AML-193 (cell line): ENCODE measurements at places on chromosomes 12 and 14.
A peak's percentile ranks its signal among the peaks of the same experiment; 100 is the strongest.

DNA sequence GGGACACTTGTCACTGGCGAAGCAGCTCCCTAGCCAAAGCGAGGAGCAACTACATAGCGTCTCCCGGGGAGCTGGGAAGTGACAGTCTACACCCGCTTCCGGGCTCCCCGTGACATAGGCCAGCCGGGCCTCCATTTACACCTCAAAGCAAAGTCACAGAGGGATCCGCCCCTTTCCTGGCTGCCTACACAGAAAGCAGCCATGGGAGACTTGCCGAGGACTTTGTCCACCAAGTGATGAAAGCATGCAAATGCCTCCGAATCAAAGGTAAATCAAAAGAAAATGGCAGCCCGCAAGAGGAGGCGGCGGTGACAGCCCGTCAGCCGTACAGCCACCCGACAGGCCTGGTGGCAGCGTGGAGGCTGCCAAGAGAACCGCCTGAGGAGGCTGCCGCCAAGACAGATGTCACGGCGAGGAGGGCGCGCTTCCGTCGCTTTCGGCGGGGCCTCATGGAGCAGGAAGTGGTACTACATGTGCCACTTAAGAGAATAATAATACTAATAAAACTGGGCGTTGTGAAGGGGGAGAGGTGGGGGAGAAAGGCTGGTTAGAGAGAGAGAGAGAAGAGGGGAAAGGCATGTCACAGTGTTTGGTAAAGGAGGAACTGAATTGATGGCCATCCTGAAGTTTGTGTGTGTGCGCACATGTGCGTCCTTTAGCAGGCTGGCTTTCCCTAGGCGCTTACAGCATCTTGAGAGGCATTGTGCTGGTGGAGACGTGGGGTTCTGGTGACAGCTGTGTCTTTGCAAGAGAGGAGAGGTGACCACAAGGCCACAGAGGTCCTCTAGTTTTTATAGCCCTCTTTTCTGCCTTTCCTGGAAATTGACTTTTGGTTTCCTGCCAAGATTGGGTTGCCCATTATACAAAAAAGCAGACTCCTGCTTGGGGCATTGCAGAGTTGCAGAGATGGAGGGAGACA, 661.7 kb downstream of the VRK1 start:
- no peak for DNase-seq

GRCh38 chr14:93893661-93894261, 33.4 kb upstream of the FAM181A start:
- no peak for DNase-seq

GRCh38 chr12:112413855-112414625, 4.6 kb upstream of the RPL6 start:
- DNase-seq = no peak

DNA sequence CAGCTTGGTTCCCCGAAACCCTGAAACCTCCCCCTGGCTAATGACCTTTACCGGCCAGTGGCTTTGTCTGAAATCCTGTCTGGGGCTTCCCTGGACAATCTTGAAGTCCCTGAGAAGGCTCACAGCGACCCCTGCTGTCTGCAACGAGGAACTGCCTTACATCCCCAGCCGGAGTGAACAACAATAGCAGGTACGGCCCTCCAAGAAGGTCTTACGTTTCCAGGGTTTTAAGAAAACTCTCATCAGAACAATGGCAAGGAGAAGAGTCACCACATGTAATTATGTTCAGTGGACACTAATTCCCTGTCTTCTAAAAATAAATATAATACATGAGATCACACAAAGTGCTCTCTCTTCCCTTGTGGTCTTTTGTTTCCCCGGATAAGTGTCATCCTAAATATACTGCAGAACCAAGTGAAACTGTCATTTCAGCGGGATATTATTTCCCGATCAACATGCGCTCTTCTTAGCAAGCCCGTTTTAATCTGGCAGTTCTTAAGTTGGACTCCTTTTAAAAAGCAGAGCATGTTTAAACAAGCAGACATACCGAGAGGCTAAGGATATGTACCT, 53.3 kb downstream of the RBM19 start:
- peak; percentile 26 for DNase-seq

DNA sequence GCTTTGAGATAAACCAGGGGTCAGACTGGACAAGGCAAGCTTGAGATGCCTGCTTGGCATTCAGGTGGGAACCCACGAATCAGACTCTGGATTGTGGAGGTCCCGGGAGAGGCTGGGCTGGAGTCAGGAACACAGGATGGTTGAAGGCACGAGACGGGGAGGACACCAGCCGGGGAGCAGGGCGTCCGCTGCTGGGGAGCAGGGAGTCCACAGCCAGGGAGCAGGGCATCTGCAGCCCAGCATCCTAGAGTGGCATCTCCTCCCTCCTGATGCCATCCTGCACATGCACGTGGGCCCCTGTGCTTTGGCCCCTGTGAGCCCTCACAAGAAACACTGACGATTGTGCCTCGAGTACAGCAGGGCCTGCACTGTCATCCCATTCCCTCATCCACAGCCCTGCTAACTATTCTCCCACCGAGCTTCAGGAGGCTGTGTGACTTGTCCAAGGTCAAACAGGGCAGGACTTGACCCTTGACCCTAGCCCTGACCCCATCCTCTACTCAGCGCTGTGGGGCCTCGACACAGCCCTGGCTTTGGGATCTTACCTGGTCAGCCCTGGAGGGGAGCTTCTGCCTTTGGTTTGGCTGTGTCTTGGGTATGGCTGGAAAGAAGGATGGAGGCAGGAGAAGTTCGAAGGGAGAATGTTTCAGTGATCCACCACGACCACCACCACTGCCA, 45.1 kb downstream of the CFAP251 start:
- DNase-seq = no peak

GRCh38 chr14:101796479-101796878, 35.0 kb downstream of the PPP2R5C start:
- DNase-seq = no peak

- DNase-seq = no peak
Measured at GRCh38 chr14:92185559-92185958, 63.8 kb downstream of the CPSF2 start.

- no peak for DNase-seq
Measured at GRCh38 chr12:116157845-116158267, 119.6 kb downstream of the MED13L start.

GRCh38 chr14:81161088-81161487, 59.7 kb downstream of the GTF2A1 start:
- no peak for DNase-seq

DNA sequence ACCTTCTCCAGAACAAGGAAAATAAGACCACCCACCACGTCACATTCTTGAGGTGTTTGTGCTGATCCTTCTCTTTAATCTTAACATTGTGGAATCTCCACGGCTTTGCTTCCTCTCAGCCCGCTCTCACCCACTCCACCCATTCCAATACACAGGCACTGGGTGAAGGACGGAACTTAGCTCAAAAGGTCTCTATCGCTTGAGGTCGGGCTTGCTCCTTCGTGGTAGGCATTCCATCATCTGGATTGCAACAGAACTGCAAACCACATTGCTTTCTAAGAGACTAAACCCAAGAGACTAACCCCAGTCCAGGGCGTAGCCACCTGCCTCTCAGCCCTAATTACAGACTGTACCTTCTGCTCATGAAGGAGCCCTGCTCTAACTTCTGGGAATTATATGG, 24.0 kb upstream of the MDM2 start:
- peak; percentile 21 for DNase-seq

- peak; percentile 66 for DNase-seq
Measured at GRCh38 chr12:22684140-22685118, 59.5 kb downstream of the ETNK1 start.

DNA sequence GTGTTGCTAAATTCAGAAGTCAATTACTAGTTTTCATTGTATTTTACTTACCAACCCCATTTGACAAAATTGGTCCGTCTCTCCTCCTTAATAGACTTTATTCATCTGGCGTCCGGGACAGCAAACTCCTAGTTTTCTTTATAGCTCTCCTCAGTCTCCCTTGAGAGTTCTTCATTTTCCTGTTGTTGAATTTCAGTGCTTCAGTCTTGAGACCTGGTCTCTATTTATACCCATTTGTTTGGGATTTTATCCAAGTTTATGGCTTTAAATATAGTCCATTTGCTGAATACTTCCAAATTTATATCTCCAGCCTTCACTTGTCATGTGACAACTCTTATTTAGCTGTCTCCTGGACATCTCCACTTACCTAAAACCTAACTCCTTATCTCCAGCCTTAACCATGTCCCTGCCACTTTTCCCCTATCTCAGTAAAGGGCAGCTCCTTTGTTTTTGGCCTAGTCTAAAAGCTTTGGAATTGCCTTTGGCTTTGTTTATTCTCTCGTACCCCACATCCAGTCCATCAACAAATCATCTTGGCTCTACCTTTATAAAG, 23.5 kb downstream of the KTN1 start:
- DNase-seq = no peak

- DNase-seq = no peak
Measured at GRCh38 chr12:98916106-98916505, 271.0 kb downstream of the APAF1 start.

- no peak for DNase-seq
Measured at GRCh38 chr12:78888568-78888967, 24.0 kb downstream of the SYT1 start.

DNA sequence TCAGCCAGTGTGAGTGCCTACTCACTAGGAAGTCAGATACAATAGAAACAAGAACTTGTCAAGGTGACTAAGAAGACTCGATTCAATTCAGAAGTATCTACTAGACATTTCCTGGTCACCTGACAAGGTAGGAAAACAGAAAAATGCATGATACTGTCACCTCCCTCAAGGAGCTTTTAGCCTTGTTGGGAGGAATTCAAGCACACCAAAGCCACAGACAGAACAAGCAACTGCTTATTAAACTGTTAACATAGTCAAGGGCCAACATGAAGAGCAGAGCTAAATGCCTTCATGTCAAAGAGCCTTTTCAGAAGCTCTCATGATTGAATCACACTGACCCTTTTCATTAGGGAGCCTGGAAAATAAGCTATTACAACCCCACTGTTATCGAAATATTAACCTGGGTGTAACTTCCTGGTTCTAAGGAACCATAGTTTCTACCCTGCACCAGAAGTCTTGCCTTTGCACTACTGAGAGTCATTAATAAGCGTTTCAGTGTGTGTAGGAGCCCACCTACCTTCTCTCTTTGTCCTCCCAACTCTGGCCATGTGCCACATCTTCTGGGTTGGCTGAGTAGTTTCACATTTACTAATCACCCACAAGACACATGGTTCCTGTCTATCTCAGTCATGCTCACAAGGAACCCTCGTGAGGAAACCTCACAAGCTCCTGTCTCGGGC, 31.0 kb upstream of the LGALS3 start:
- no peak for DNase-seq

DNA sequence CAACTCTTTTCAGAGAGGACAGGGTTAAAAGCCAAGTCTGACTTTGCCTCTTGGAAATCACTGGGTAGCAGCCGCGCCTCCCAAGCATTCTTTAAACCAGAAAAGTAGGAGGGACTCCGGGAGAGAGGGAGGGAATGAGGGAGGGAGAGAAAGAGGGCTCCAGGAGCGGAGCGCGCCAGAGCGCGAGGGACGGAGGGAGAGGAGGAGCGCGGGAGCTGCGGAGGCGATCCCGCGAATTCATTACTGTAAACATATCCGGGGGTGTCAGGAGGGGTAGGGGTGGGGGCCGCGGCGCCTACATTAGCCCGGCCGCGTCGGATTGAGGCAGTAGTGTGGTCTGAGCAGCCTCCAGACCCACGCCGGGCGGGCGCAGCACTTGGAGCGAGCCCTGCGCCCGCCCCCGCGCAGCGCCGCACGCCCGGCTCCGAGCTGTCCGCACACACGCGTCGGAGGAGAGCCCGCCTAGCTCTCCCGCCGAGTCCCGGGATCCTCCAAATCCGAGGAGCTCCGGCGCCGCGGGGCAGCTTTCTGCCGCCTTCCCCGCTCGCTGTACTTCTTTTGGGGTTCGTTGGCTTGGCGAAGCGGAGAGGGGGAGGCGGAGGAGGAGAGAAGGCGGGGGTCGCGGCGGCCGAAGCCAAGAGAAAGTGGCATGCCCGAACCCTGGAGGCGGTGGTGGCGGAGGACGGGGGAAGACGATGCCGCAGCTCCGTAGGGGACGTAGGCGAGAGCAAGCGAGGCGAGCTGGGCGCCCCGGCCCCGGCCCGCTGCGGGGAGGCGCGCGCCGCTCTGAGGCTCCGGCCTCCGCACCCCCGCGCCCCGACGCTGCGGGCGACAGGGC, 3.3 kb downstream of the FLRT2 start:
- DNase-seq = no peak

DNA sequence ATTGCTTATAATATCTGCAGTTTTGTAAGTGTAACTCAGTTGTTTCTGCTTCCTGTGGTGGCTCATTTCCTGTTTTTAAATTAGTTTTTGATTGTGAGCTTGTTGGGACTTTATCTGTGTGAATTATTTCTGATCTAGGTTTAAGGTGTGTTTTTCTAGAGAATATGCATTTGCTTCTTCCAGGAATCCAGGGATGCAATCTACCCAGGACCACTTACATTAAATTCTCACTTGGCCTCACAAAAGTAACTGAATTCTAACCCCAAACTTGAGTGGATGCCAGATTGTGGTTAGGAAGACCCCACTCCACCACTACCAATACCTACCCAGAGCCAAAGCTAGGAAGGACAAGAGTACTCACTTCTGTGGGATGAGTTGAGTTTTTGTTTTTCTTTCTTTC, 11.9 kb downstream of the STYX start:
- no peak for DNase-seq

DNA sequence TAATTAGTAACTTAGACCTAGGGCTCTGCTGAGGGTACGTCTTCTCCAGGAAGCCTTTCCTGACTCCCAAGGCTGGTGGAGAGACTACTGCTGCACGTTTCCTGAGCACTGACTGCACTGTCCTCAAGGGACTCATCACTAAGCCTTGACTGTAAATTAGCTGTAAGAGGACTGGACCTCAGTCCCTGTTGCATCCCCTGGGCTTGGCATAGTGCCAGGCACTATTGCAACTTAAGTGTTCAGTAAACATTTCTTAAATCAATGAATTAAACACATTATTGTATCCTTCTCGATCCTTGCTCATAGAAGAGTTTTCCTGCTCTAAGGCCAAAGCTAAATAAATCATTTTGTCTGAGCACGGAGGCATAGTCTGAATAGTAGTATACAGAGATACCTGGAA, 31.9 kb upstream of the IFNG-AS1 start:
- no peak for DNase-seq

GRCh38 chr14:64062381-64063115, 209.7 kb downstream of the SYNE2 start:
- no peak for DNase-seq
